Urothelium cell line (cell line): ENCODE measurements at places on chromosomes 6 and 20.

DNA sequence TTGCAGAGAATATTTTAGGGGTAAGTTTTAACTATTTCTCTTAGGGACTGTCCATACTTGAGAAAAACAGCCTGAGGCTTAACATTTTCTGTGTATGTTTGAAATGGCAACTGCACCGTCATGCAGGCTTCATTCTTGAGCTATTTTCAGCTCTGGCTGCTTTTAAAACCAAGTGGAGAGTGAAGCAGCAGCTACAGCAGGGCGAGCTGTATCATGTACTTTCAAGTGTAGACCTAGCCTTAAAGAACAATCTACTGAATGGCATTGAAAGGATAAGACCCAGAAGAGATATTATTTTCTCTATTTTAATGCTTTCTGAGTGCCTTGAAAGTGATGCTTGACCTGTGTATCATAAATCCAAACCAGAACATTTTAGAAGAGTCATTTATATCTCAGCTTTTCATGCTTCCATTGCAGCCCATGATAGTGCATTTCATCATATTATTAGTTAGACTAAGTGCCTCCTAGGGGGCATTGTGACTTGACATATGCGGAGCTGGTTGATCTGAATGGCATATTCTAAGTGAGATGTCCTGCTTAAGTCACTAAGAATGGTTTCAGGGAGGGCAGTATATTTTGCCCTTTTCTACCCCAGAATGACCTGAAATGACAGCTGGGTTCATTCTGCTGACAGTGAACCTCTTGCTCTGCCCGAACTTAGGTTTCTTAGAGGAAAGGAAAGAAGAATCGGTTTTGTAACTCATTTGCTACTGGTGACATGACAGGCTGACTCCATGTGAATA, 85.3 kb downstream of the NKAIN2 start:
- no peak for DNase-seq

GRCh38 chr6:54481091-54481490, 172.8 kb downstream of the TINAG start:
- DNase-seq = no peak

DNA sequence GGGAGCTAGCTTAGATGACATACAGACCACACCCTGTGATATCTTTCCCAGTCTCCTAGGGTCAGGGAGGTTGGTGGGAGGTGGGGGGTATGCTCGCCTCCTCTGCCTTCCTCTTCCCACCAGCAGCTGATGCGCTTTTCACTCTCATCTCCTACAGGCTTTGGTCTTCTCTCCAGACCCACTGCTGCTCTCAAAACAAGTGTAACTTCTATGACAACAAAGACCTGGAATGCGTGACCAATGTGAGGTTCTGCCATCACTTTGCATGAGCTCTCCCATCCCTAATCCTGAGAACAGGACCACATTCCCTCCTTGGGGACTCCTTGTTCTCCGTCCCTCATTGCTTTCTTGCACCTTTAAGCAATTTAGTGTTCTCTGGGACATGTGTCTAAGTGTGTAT, 2.7 kb downstream of the CTSA start:
- DNase-seq = no peak

DNA sequence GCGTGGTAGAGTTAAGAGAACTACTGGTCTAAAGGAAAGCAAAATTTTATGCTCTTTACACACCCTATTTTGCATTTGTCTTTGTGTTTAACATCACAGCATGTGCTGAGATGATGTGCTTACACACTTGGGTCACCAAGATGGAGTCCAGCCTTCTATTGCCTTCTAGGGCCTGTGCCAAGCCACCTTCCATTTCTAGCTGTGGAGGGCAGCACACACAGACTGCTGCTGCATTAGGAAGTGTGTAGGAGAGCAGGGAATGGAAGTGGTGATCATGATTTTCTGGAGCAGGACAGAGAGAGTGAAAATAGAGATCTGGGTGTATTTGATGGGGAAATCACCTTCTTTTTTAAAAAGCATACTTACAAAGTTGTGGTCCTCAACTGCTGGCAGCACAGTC, 191.6 kb downstream of the SOX4 start:
- DNase-seq = no peak

DNA sequence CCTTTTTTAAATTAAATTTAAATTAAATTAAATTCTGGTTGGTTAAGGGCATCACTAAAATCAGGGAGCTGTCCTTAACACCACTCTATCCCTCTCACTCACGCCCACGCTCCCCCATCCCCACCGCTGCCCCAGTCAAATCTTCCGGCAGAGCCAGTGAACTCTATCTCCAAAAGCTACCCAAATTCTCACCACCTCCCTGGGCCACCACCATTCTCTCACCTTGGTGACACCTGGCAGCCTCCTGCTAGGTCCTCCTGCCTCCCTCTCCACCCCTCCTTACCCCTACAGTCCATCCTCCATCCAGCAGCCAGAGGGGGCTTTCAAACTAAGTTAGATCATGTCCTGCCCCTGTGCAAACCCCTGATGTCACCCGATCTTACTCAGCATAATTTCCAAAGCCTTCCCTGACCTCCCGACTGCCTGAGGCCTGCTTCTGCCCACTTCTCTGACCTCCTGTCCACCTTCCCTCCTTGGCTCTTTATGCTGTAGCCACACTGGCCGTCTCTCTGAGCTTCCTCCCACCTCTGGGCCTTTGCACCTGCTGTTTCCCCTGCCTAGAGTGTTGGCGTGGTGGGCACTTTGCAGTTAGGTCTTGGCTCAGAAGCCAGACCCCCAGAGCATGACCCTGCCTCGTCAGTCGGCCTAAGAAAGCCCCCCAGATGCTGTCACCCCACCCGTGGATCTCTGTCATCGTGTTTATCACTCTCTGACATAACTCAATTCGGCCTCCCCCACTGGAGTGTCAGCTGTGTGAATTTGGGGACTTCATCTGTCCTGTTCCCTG, 24.7 kb downstream of the PTGIS start:
- no peak for DNase-seq

DNA sequence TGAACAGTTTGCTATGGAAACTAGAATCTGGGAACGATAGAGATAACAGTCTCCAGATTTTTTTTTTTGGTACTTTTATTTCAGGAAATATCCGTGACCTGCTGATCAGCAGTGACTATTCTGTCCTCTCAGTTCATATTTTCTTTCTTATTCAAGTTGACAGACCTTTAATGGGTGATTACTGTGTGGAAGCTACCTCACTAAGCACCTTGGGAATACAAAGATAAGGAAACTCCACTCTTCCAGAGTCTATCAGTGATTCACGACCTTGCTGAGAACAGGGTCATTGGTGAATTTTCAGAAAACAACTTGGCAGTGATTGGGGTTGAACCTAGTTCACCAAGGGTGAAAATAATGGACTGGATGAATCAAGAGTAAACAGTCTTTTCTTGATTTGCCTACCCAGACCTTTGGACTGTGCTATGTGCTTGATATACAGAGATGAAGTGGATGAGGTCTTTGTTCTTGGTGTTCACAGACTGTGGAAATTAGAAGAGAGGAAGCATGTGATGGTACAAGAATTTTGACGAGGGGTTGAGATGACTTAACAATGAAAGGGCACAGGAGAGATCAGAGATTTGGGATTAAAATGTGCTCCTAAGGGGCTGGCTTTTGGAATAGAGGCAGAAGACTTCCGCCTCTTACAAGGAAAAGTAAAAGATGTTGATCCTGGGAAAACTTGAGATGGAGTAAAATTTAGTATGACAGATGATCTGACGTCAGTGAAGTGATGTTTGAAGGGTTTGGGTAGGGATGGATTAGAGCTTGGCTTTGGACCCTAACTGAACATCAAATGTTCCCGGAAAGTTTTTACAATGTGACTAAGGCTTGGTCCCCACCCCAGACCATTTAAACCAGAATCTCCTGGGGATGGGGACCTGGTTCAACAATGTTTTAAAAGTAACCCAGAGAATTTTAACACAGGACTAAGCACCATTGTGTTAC, 1.2 kb downstream of the KAT14 start:
- DNase-seq = no peak

- DNase-seq = no peak
Observed at GRCh38 chr6:41692730-41693129, 42.7 kb downstream of the TFEB start.
